Calu3 (cell line): ENCODE measurements at places on chromosomes 1 and 21. TPM values are rescaled to one million over a fixed set of nuclear protein-coding genes. Genes with fewer than 3 reads are reported as not detected.
A peak's percentile ranks its signal among the peaks of the same experiment; 100 is the strongest.

The GBP5 gene
- 0.54 TPM in 1 of 2 replicates, not detected in the other for total RNA-seq

The LCE2D gene
- total RNA-seq, result not detected in 2 replicates

The CCDC185 gene
- 0.17 TPM in 1 of 2 replicates, not detected in the other for total RNA-seq

The LCE7A gene
- total RNA-seq, result not detected in 2 replicates

The C1QB gene
- not detected in 2 replicates for total RNA-seq

The KCNJ9 gene
- not detected in 2 replicates for total RNA-seq

The SMCP gene
- not detected in 2 replicates for total RNA-seq

- no peaks in the 10 kb centered on the region for H3K4me1 ChIP-seq
- no peak for DNase-seq
- no peaks in the 10 kb centered on the region for H3K36me3 ChIP-seq
- H3K4me3 ChIP-seq, result no peak overlapping the region
- no peak overlapping the region for H3K27ac ChIP-seq
- H3K27me3 ChIP-seq, result no peaks in the 10 kb centered on the region
Measured at GRCh38 chr21:25506261-25506660, 101.0 kb downstream of the MRPL39 start.

- no peaks in the 10 kb centered on the region for H3K36me3 ChIP-seq
- H3K4me3 ChIP-seq, result no peak overlapping the region
- H3K4me1 ChIP-seq, result no peaks in the 10 kb centered on the region
Measured at GRCh38 chr1:175744833-175745232, 1.4 kb upstream of the TNR start.

- H3K4me1 ChIP-seq, result peaks cover 63% of the 10 kb centered on the region
- H3K27me3 ChIP-seq, result no peaks in the 10 kb centered on the region
- peak; percentile 53 for DNase-seq
- no peak overlapping the region for H3K4me3 ChIP-seq
- H3K27ac ChIP-seq, result peak overlapping the region; percentile 71
Measured at GRCh38 chr1:61287734-61288133, 205.4 kb downstream of the NFIA start.

DNA sequence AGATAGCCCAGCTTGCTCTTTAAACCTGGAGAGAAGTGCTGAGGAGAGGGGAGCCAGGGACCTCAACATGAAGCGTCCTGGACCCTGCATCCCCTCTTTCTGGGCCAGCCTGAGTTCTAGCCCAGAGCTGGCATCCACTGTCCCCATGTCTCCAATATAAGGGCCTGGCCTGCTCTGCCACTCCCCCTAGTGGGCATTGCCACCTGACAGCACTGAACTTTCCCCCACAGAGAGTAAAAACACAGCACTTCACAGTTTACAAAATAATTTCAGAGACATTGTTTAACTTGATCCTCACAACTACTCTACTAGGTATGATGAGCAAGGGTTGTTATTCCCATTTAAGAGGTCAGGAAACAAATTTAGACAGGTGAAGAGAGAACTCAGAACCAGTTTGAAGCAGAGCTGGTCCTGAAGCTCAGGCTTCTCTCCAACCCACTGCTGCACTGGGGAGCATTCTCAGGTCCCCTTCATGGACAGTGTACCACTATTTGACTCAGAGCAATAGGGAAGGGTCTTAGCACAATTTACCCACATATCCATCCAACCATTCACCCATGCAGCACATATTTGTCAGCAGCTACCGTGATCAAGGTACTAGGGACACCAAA, 151.2 kb downstream of the DMRTA2 start:
- H3K4me3 ChIP-seq, result no peak overlapping the region
- no peaks in the 10 kb centered on the region for H3K36me3 ChIP-seq
- H3K4me1 ChIP-seq, result peaks cover 3% of the 10 kb centered on the region
- H3K27ac ChIP-seq, result no peak overlapping the region
- H3K27me3 ChIP-seq, result peaks cover 71% of the 10 kb centered on the region

- no peaks in the 10 kb centered on the region for H3K27me3 ChIP-seq
Measured at GRCh38 chr1:78712467-78713051, 62.9 kb downstream of the IFI44 start.

GRCh38 chr1:240572328-240572727, 39.6 kb downstream of the GREM2 start:
- DNase-seq, result no peak
- H3K4me3 ChIP-seq, result no peak overlapping the region

DNA sequence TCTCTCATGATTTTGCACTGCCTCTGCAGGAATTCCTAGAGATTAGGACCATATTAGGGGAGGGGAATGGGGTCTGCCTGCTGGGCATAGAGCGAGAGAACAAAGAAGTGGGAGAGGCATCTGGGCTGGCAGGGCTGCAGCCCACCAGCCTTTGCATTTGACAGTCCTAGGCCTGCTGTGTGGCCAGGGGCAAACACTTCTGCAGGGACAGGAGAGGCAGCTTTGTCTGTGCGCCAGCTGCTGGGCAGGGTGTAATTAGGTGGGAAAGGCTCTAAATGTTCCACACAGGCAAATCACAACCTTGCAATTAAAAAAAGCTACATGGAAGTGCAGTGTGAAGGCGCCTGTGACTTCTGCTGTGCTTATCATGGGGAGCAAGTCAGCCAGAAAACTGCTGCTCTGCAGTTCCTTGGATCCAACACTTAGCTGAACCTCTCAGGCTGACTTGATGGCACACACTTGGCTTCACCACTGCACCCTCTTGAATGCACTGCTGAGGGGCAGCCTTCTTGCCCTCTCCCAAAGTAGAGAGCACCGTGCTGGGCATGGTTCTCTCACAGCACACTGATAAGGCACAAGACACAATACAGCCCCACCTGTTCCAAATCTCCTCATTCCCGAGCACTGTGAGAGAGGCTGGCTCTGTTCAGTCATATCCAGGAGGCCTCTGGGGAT, 73.6 kb upstream of the TLR5 start:
- no peak overlapping the region for H3K4me3 ChIP-seq
- no peak for DNase-seq
- no peaks in the 10 kb centered on the region for H3K36me3 ChIP-seq
- peaks cover 10% of the 10 kb centered on the region for H3K4me1 ChIP-seq

GRCh38 chr1:100075773-100076172, 57.0 kb downstream of the SASS6 start:
- no peak overlapping the region for H3K4me3 ChIP-seq
- no peaks in the 10 kb centered on the region for H3K4me1 ChIP-seq
- H3K27me3 ChIP-seq, result no peaks in the 10 kb centered on the region
- no peak for DNase-seq
- no peak overlapping the region for H3K27ac ChIP-seq

DNA sequence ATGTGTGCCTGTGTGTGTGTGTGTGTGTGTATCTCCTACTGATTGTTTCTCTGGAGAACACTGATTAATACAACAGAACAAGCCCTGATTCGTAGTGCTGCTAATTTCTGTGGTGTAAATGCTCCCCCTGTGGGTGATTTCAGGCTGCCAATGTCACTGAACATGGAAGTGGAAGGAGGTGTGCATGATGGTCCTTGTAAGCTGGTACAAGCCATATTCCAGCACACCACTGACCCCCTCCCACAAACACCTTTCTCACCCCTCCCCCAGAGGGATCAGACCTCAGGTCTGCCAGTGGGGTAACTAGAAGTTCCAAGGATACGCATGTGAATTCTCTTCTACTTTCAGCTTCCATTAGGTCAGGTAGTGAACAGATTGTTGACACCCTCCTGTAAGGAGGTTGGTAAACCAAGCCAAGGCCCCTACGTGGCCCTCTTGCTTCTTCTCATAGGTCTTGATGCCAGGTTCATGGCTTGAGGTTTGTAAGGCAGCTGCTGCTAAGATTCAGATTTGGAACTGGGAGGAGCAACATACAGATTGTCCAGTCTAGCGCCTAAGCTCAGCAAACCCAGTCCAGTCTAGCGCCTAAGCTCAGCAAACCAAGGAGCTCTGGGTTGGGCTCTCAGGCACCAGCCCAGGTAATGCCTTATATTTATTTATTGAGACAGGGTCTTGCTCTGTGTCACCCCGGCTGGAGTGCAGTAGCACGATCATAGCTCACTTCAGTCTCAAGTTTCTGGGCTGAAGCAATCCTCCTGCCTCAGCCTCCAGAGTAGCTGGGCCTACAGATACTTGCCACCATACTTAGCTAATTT, 38.7 kb downstream of the DHCR24 start:
- no peak overlapping the region for H3K27ac ChIP-seq
- H3K4me3 ChIP-seq, result no peak overlapping the region
- no peaks in the 10 kb centered on the region for H3K27me3 ChIP-seq
- peaks cover 21% of the 10 kb centered on the region for H3K4me1 ChIP-seq
- DNase-seq, result no peak

DNA sequence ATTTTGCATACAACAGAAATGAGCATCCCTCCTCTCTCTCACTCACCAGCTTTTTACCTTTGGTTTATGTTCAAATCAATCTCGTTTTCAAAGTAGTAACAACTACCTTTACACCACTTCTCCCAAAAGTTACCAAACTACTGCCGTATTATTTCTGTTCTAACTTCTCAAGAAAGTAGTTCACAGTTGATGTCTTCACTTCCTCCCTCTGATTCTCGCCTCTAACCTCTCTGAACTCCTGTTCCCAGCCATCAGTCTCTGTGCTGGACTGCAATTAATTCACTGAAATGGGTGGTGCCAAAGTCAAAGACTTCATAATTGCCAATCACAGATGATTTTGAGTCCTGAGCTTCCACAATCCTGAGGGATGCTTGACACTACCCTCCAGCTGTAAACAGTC, 54.0 kb downstream of the ZNF281 start:
- H3K4me1 ChIP-seq, result peaks cover 13% of the 10 kb centered on the region
- H3K27ac ChIP-seq, result no peak overlapping the region
- DNase-seq, result no peak
- no peaks in the 10 kb centered on the region for H3K27me3 ChIP-seq
- no peak overlapping the region for H3K4me3 ChIP-seq

GRCh38 chr1:52550447-52550846, 2.4 kb downstream of the TUT4 start:
- no peak overlapping the region for H3K4me3 ChIP-seq
- H3K27ac ChIP-seq, result no peak overlapping the region
- H3K4me1 ChIP-seq, result peaks cover 27% of the 10 kb centered on the region
- no peaks in the 10 kb centered on the region for H3K36me3 ChIP-seq
- DNase-seq, result no peak

DNA sequence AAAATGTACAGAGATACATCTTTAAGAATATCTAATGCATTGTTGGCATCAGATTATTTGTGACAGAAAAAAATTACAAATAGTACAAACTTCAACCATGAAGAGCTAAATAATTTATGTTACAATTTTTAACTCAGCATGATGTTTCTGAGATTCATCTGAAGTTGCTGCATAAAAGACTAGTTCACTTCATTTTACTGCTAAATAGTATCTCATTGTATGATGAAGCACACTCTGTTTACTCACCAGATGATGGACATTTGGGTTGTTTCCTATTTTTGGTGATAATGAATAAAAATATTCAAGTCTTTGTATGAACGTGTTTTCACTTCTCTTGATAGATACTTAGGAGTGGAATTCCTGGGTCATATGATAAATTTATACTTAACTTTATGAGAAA, 20.6 kb downstream of the EGLN1 start:
- no peak overlapping the region for H3K27ac ChIP-seq
- no peaks in the 10 kb centered on the region for H3K27me3 ChIP-seq
- H3K36me3 ChIP-seq, result no peaks in the 10 kb centered on the region
- DNase-seq, result no peak

GRCh38 chr1:238648296-238648695, 738.1 kb upstream of the CHRM3 start:
- H3K4me1 ChIP-seq, result peaks cover 41% of the 10 kb centered on the region
- peak overlapping the region; percentile 60 for H3K27ac ChIP-seq
- peaks cover 5% of the 10 kb centered on the region for H3K36me3 ChIP-seq
- no peaks in the 10 kb centered on the region for H3K27me3 ChIP-seq
- no peak for DNase-seq

GRCh38 chr1:154896771-154897286, 26.7 kb upstream of the KCNN3 start:
- peaks cover 56% of the 10 kb centered on the region for H3K27me3 ChIP-seq
- H3K27ac ChIP-seq, result no peak overlapping the region
- no peaks in the 10 kb centered on the region for H3K36me3 ChIP-seq
- no peak overlapping the region for H3K4me3 ChIP-seq

GRCh38 chr21:35606578-35606977, 453.7 kb downstream of the SETD4 start:
- H3K4me1 ChIP-seq, result no peaks in the 10 kb centered on the region
- DNase-seq, result no peak
- no peaks in the 10 kb centered on the region for H3K36me3 ChIP-seq

DNA sequence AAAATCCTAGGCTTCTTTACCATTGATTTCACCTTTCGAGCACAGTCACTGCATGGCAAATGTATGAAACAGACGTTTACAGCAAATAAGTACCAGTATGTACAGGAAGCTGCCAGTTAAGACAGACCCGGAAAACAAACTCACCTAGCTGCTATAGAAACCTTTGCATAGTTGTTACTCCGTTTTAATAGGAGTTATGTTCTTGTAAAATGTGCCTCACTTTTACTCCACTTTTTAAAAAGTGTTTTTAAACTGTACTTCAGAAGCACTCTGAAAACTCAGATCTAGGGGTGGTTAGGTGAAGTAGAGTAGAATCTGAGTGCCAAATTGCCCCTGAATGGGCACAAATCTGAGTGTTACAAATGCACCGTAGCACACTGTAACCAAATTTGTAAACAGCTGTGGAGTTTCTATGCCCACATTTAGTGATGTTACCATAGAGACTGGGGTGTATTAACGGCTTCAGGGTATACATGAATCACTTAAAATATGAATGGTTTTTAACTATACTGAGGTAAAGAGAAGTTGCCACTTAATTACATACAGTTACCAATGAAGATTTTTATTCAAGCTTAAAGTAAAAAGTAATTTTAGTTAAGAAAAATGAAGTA, 30.7 kb downstream of the CNIH4 start:
- H3K27ac ChIP-seq, result no peak overlapping the region
- peaks cover 71% of the 10 kb centered on the region for H3K36me3 ChIP-seq

GRCh38 chr1:24425922-24426321, 10.3 kb downstream of the NIPAL3 start:
- no peaks in the 10 kb centered on the region for H3K4me1 ChIP-seq
- H3K4me3 ChIP-seq, result no peak overlapping the region
- no peaks in the 10 kb centered on the region for H3K27me3 ChIP-seq
- no peak overlapping the region for H3K27ac ChIP-seq

GRCh38 chr1:175383239-175383638, 190.7 kb upstream of the KIAA0040 start:
- no peak overlapping the region for H3K27ac ChIP-seq
- peaks cover 97% of the 10 kb centered on the region for H3K27me3 ChIP-seq
- H3K36me3 ChIP-seq, result no peaks in the 10 kb centered on the region
- DNase-seq, result no peak
- H3K4me3 ChIP-seq, result no peak overlapping the region

- H3K27ac ChIP-seq, result no peak overlapping the region
- H3K4me3 ChIP-seq, result no peak overlapping the region
- DNase-seq, result no peak
- H3K27me3 ChIP-seq, result peaks cover 50% of the 10 kb centered on the region
- no peaks in the 10 kb centered on the region for H3K4me1 ChIP-seq
- H3K36me3 ChIP-seq, result no peaks in the 10 kb centered on the region
Measured at GRCh38 chr1:152228831-152229230, 4.8 kb upstream of the HRNR start.

GRCh38 chr1:234265861-234266260, 107.4 kb upstream of the COA6 start:
- H3K4me1 ChIP-seq, result peaks cover 3% of the 10 kb centered on the region
- no peaks in the 10 kb centered on the region for H3K36me3 ChIP-seq
- no peak for DNase-seq
- H3K27ac ChIP-seq, result no peak overlapping the region

GRCh38 chr1:39826583-39826982, 37.9 kb upstream of the BMP8B start:
- DNase-seq, result no peak
- H3K4me3 ChIP-seq, result no peak overlapping the region
- no peak overlapping the region for H3K27ac ChIP-seq

GRCh38 chr1:60133848-60134247, 60.3 kb upstream of the C1orf87 start:
- H3K27ac ChIP-seq, result no peak overlapping the region
- no peak overlapping the region for H3K4me3 ChIP-seq
- no peaks in the 10 kb centered on the region for H3K27me3 ChIP-seq
- peaks cover 14% of the 10 kb centered on the region for H3K4me1 ChIP-seq
- no peak for DNase-seq
